ENCODE measurements at places on chromosomes 1 and 21. TPM values are rescaled to one million over a fixed set of nuclear protein-coding genes. Genes with fewer than 3 reads are reported as not detected.

GRCh38 chr1:101388904-101389546, 152.2 kb downstream of the S1PR1 start:
- no peak for DNase-seq

GRCh38 chr1:100152271-100152670, 19.3 kb downstream of the TRMT13 start:
- DNase-seq = no peak

DNA sequence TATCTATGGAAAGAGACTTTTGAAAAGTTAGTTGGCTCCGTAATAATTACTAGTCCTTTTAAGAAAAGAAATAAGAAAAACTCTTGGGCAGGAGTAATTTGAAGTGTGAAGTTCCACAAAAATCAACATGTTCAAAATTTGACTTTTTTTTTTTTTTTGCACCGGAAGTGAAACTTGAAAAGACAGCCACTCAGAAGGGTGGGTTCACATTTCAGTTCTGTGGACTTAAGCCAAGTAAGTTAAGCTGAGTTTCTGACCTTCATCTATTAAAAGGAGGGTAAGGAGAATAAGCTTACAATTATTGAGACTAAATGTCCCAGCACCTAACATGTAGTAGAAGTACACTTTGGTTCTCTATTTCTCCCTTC, 11.0 kb downstream of the RO60 start:
- no peak for DNase-seq

The SV2A gene
- total RNA-seq = 1.1 TPM

DNA sequence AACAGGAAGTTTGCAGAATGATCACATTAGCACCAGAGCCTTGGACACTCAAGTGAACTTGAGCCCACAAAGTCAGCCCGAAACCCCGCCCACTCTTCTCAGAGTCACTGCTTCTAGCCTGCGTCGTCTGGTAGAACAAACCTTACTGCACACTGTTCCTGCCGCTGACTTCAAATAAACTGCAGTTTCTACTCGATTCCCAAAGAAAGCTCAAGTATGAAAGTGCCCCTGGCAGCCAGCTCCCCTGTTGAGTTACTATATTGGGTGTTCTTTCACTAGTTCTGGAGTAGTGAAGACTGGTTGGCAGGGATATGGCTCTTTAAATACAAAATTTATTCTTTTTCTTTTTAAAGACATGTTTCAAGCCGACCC, 164.7 kb downstream of the GALNT2 start:
- DNase-seq = no peak

The ANGPTL3 gene
- not detected for total RNA-seq

The ATP1A4 gene
- total RNA-seq = not detected

DNA sequence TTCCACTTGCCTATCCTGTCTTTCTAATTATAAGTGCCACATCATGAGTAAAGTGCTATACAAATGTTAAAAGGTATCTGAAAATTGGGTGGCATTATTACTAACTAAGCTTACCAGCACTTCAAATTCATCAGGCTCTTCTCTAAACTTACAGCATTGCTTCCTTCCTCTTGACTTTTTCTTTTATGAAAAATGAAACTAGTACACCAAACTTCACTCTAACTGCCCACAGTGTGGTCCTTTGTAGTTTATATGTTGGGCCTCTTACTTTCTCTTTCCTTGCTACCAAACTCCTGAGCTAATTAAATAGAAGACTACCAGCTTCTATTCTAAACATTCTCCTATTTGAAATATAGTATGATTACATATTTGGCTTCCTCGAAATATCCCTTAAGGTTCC, 81.8 kb downstream of the NOTCH2 start:
- DNase-seq = no peak

GRCh38 chr1:69648486-69648885, 80.8 kb downstream of the LRRC7 start:
- no peak for DNase-seq

The MAD2L2 gene
- total RNA-seq = 21.6 TPM

DNA sequence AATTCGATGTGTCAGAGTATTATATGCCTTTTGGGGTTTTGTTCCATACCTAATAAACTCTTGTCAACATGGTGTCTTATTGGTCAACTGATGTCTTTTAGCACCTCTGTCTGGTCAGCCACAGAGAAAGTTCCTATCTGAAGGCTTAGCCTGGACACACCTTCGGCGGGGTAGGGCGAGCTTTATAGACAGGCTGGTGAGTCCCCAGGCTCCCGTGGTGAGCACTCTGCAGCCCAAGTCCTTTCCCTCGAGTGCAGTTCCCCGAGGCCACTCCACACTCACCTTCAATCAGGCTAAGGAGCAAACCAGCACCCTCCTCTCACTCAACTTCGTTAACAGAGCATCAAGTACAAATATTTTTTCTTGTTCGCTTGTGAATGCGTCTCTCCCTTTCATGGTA, 133.9 kb downstream of the ATG4C start:
- no peak for DNase-seq

DNA sequence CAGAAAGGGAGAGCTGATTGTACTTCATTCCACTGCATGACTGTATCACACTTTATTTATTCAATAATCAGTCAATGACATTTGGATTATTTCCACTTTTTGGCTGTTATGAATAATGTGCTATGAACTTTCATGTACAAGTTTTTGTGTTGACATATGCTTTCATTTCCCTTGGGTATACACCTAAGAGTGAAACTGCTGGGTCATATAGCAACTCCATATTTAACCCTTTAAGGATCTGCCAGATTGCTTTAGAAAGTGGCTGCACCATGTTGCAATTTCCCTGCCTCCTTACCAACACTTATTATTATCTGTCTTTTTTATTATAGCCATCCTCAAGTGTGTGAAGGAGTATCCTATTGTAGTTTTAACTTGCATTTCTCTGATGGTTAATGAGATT, 108.8 kb upstream of the KCNK1 start:
- DNase-seq = no peak

DNA sequence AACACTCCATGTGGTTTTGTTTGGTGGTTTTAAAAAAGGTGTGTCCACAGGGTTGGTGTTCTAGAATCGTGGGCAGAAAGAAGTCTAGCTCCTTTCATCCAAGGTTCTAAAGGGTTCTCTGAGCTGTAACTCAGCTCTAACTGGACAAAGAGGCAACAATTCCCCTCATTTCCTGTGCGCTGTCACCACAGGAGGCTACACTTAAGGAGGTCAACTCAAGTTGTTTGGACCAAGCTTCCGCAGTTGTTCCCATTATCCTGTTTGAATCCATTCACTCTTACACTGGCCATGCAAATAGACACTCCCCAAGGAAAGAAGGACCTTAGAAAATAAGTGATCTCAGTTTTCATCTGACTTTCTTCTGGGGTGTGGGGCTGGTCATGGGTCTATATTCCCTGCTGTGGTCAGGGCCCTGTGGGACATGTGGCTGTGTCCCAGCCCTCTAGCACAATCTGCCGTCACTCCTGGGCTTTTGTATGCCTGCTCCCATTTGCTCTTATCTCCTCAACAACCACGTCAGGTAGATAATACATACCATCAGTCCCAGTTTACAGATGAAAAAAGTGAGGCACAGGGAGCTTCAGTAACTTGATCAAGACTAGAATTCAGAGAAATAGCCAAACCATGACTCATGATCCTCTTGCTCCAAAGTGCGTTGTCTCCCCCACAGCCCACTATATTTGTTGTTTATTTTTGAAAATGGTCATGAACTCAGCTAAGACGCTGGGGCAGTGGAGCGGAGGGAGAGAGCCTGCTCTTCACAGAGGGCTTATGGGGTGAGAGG, 103.6 kb downstream of the RHOU start:
- no peak for DNase-seq

GRCh38 chr21:45466330-45467220, 61.6 kb downstream of the COL18A1 start:
- DNase-seq = no peak

DNA sequence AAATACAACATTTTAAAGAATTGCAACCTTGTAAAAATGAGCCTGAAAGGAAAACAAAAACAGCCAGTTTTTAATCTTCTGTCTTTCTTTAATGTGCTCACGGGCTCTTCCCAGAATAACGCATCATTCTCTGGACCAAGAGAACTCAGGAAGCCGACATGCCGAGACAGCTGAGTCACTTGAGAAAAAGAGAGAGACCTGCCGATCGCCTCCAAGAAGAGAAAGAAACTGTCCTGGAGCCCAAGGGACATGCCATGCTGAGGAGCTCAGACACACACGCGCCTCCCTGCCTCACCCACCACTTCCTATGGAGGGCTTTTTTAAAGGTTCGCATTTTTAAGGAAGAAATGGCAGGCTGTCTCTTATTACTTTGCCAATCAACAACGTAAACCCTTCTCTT, 176.4 kb downstream of the ZNF281 start:
- DNase-seq = no peak

DNA sequence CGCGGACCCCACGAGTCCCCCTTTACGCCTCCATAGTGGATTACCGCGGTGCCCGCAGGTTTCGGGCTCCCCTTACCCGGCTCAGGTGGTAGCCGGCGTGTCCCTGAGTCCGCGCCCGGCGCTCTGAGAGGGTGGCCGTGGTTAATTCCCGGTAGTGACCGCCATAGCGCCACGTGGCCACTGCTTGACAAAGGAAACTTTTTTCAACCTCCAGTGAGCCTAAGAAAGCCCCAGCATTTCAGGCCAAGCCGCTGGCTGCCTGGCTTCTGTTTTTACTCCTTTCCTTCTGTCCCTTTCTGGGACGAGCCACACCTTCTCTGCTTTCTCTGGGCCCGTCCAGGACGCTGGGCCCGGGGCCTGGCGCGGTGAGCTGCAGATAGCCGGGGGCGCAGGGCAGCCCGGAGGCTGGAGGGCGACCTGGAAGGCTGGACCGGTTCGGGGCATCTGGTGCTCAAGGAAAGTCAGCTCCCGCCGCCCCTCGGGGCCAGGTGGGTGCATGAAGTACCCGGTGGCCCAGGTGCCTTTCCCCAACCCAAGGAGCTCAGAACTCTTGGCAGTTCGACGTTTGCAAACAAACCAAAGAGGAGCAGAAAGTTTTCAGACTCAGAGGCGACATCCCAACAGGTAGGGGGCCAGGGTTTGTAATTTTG, 540 bp upstream of the C1orf198 start:
- no peak for DNase-seq

DNA sequence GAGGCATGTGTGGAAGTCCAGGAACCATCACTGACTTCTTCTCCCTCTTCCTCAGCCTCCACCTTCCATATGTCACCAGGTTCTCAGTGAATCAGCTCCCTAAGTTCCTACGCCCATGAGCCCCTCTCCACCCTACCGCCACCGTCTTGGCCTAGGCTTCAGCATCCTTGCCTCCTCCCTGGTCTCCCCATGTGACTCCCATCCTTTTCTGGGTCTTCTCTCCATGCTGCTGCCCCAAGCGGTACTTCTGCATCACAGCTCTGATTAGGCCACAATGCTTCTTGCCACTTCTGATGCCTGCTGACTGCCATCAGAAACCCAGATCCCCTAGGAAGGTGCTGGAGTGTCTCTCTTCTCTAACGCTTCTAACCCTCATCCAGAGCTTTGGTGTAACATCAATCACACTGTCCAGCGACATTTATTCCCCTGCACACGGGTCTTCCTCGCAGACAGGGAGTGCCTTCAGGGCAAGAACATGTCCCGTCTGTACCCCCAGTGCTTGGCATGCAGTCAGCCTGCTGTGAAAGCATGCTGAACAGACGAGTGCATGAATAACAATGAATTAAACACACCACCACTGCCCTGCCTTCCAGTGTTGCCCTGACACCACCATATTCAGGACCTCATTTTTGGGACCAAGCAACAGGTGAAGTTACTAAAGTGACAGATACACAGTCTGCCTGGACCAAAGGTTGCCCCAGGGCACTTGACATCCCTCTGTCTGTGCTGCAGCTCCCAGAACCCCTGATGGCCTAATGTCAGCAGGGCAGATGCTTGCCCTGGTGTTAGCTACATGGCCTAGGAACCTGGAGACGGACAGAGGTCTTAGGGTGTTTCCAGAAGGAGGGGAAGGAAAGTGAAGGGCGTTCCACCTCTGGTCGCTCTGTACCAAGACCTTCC, 158.7 kb upstream of the EDN2 start:
- DNase-seq = no peak

DNA sequence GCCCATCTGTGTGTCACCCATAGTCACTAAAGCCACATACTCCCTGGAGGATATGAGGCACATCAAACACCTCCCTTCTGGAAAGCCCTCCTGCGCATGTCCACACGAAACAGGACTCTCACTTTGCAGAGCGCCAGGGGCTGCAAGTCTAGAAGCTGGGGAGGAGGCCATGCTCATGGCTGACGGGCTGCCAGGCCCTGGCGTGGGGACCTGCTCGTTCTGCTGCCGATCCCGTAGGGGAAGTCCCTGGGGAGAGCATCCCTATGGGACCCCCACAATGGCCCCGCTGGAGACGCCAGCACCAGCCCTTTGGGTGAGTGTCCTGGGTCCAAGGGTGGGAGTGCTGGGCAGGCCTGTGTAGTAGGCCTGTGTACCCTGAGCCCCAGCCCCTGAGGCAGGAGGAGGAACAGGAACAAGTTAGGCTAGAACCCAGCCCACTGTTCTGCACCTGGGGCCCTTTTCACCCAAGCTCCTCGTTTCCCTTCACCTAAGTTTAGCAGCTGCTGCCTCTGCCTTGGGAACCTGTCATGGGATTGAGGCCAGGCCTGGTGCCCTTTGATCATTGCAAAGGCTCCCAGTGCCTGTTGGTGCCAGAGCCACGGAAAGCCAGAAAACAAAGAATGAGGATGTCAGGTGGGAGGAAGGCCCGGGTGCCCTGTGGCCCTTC, 9.9 kb downstream of the FAM3B start:
- DNase-seq = no peak

- DNase-seq = no peak
Measured at GRCh38 chr21:17650292-17650691, 37.6 kb upstream of the BTG3 start.

DNA sequence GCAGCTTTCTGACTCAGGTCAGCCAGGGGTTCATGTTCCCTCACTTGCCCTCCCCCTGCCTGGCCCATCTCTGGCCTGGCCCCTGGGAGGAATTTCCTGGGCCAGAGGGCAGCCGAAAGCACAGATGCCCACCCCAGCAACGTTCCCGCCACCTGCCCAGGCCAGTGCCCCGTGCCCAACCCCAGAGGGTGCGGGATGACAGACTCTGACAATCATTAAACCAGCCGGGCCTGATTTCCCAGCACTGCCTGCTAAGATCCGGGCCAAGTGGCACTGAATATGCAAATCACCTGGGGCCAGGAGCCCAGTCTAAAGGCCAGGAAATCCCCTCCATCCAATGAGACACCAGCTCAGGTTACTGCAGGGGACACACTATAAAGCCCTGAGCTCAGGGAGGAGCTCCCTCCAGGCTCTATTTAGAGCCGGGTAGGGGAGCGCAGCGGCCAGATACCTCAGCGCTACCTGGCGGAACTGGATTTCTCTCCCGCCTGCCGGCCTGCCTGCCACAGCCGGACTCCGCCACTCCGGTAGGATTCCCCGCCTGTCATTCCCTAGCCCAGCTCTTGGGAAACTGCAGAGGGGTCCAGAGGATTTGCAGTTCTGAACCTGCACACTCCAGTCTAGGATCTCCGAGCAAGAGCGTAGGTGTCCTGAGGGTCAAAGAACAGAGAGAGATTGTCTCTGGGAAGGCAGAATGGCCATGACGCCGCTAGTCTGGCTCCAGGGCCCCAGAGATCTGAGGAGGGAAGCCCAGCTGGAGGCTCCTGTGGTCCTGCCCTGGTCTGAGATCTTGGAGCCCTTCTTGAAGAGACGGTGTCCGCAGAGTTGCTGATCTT, at the start of gene ELF3:
Gene ELF3, plus strand, starts transcription at position 408 of the 836 bp plus-strand sequence. CDS start 550 bp downstream, outside the sequence.
- DNase-seq = no peak

The ATAD3C gene
- 0.39 TPM for total RNA-seq

The PARP1 gene
- total RNA-seq = 63.6 TPM

- no peak for DNase-seq
Measured at GRCh38 chr1:96559707-96560596, 161.6 kb upstream of the PTBP2 start.

The HTR6 gene
- total RNA-seq = not detected

The NAV1 gene
- 19.4 TPM for total RNA-seq

Measured in skin of body (tissue), 3 donors.